Upper lobe of left lung (tissue), 6 donors: ENCODE measurements at places on chromosomes 1 and 21. TPM values are rescaled to one million over a fixed set of nuclear protein-coding genes. Genes with fewer than 3 reads are reported as not detected.
A peak's percentile ranks its signal among the peaks of the same experiment; 100 is the strongest.

DNA sequence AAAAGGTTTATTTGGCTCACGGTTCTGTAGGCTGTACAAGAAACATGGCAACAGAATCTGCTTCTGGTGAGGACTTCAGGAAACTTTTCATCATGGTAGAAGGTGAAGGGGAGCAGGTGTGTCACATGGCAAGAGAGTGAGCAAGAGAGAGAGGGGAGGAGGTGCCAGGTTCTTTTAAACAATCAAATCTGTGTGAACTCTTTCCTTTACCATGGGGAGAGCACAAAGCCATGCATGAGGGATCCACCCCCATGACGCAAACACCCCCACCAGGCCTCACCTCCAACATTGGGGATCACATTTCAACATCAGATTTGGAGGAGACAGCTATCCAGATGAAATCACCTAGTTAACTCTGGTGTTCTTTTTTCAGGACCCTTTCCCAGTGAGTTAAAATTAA is 103.6 kb downstream of the GALNT2 start:
- H3K4me1 ChIP-seq, result no peaks in the 10 kb centered on the region
- no peaks in the 10 kb centered on the region for H3K36me3 ChIP-seq
- no peak overlapping the region for H3K27ac ChIP-seq
- no peak overlapping the region for H3K4me3 ChIP-seq
- no peaks in the 10 kb centered on the region for H3K27me3 ChIP-seq

- H3K27ac ChIP-seq, result no peak overlapping the region
- no peaks in the 10 kb centered on the region for H3K27me3 ChIP-seq
- peaks cover 25% of the 10 kb centered on the region for H3K36me3 ChIP-seq
- no peak for DNase-seq
- H3K4me3 ChIP-seq, result no peak overlapping the region
These were observed 6.0 kb downstream of the ZBTB48 start for GRCh38 chr1:6585841-6586240.

DNA sequence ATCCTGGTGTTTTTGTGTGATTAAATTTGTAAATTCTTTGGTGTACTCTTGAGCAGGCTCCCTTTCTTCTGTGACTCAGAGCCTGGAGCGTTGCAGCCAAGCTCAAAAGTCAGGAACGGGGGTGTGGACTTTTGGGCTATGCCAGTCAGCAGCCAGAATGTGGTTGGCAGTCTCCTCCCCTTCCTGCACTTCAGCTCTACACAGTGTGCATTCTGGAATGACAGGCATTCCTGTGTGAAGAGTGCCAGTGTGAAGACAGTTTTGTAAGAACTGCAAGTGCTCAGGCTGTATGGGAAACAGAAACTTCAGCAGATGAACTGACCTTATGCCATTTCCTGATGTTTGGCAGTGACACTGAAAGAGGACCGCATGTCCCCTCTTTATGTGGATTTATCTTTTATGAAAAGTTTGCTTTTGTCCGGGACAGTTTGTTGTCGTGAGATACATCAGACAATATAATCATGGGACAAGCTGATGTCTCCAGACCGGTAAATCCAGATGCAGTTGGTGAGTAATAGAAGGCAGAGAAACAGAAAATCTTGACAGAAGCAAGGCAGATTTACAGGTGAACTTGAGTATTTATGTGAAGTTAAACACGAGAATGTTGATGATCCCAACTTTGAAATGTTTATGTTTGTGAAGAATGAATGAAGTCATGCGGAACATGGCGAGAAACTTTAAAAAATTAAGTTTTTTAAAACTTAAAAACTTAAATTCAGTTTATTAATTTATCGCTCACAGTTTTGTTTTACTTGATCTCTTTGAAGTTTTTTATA is 67.7 kb upstream of the RCC1 start:
- DNase-seq, result no peak
- peaks cover 13% of the 10 kb centered on the region for H3K4me1 ChIP-seq
- no peaks in the 10 kb centered on the region for H3K36me3 ChIP-seq
- peak overlapping the region; percentile 80 for H3K27ac ChIP-seq
- peak overlapping the region; percentile 30 for H3K4me3 ChIP-seq

DNA sequence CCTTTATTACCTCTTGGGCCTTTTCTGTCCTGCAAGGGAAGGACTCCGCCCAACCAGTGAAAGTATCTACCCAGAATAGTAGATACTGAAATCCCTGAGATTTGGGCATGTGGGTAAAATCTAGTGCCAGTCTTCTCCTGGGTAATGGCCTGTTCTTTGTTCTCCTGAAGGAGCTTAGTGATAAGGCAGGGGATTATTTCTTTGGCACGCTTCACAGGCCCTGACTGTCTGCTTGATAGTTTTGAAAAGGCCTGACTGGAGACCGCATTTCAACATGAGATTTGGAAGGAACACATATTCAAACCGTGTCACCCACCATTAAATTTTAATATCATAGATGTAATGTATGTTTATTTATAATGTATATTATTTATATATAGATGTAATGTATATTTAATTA is 48.9 kb downstream of the RASAL2 start:
- no peak overlapping the region for H3K27ac ChIP-seq
- no peak overlapping the region for H3K4me3 ChIP-seq
- H3K27me3 ChIP-seq, result no peaks in the 10 kb centered on the region

DNA sequence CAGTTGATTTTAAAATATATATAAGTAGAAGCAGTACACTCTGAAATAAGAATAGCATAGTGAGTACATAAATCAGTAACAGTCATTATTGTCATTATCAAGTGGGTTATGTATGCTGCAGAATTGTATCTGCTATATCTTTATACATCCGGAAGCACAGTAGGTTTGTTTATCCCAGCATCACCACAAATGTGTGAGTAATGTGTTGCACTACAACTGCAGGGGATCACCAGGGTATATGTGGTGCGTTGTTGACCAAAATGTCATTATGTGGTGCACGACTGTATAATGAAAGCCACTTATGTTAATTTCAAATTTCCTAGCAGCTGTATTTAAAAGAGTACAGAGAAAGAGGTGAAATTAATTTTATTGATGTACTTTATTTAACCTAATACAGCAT is 87.7 kb upstream of the GADD45A start:
- no peaks in the 10 kb centered on the region for H3K27me3 ChIP-seq
- H3K4me3 ChIP-seq, result no peak overlapping the region
- H3K4me1 ChIP-seq, result no peaks in the 10 kb centered on the region
- no peaks in the 10 kb centered on the region for H3K36me3 ChIP-seq

The DENND2C gene
- total RNA-seq, result 2.8 TPM

The TARS2 gene
- 8.7 TPM for total RNA-seq

The C1orf198 gene
- total RNA-seq, result 121 TPM

The SGIP1 gene
- total RNA-seq, result 8.9 TPM
